Glomerular endothelial cell (primary cell): ENCODE measurements at places on chromosomes 5 and 9. TPM values are rescaled to one million over a fixed set of nuclear protein-coding genes. Genes with fewer than 3 reads are reported as not detected.
A peak's percentile ranks its signal among the peaks of the same experiment; 100 is the strongest.

DNA sequence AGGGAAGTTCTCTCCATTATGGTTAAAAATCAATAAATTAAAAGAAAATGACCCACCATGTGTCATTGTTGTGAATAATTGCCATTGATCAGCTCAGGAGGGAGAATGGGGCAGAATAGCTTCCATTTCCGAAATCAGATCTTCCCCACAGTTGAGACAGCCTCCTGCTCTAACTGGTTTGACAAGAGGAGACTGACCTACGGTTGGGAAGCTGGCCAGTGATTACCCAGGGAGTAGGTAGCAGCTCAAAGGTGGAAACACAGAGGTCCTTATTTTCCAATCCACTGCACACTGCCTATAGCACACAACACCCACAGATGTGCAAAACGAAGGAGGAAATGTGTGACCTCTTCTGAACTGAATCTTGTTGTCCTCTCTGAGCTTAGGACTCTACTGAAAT, 69.0 kb upstream of the DAPK1 start:
- no peak for DNase-seq

GRCh38 chr5:118022062-118022461, 966.3 kb downstream of the DTWD2 start:
- DNase-seq = no peak

DNA sequence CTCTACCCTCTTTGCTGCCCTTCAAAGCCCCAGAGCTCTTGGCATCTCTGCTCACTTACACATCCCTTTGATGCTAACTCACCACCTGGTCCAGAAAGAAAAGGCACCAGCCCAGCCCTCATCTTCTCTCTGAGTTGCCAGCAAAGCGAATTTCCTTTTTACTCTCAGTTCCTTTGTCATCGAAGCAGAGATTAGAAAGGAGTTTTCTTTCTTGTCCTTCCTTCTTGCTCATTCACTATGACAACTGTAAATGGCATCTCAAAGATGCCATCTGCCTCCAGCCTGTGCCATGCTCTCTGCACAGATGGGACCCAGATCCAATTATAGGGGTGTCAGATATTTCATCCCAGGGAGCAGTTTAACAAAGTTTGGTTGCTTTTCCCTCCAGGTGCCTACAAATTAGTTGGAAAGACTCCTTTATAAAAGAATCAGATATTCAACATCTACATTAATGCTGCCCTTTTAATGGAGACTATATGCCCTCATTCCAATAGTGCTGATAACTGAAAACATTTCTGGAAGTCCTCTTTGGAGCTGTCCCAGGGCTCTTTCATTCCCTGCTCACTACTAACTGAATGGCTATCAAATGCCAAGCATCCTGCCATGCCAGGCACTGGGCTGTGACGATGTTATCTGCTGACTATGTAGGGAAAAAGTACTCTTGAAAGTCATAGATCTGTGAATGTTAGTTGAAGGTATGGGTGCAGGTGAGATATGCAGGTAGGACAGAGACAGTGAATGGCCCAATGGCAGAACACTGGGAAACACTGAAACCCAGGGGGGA, 58.9 kb downstream of the SUSD1 start:
- DNase-seq = no peak

GRCh38 chr5:95424526-95424925, 33.4 kb downstream of the FAM81B start:
- no peak for DNase-seq

GRCh38 chr9:83154087-83154736, 91.3 kb upstream of the RASEF start:
- no peak for DNase-seq

DNA sequence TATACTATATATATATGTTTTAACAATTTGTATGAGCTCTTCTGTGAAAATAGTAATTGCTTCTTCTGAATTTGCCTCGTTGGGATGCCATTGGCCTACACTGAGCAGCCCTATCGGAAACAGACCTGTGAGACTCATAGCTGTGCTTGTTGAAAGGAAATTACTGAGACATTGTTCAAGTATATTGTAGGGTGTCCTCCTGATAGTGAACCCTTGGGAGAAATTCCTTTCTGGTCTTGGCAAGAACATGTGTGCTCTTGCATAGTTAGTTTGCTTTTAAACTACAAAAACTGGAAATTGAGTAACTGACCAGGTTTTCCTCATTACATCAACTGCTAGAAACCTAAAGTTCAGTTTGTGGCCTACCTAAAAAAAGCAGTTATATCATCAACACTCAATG, 160.9 kb downstream of the LURAP1L start:
- DNase-seq = peak; percentile 88

DNA sequence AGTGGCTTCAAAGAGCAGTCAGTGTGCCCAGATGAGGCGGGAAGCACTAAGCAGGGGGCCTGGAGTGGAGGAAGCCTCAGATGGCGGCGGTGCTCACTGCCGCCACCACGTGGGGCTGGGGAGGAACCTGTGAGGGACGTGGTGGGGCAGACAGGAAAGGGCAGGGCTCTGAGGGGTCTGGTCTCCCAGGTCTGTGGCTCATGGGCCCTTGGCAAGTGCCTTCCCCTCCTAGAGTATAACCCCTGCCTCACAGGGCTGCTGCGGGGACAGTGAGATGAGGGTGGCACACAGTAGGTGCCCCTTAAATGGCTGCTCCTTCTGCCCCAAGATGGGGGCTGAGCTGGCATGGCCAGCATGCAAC, 26.6 kb downstream of the NR5A1 start:
- DNase-seq = no peak

DNA sequence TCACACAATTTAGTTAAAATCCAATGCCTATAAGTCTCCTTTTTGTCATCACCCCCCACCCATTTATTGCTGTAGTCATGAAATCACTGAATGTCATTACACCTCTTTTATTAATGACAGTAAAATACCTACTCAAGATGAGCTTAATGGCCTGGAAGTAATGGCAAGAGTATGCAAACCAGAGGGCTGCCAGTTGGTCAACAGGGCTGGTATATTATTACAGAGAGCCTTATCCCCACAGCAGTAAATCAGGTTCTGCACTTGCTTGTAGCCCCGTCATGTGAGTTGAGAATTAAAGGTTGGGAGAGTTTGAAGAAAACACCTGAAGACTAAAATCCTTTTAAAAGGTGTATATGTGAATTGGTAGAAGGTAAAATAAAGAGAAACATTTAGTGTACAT, 372.4 kb downstream of the MAT2B start:
- DNase-seq = no peak

GRCh38 chr5:95839658-95840057, 17.1 kb upstream of the GLRX start:
- no peak for DNase-seq

DNA sequence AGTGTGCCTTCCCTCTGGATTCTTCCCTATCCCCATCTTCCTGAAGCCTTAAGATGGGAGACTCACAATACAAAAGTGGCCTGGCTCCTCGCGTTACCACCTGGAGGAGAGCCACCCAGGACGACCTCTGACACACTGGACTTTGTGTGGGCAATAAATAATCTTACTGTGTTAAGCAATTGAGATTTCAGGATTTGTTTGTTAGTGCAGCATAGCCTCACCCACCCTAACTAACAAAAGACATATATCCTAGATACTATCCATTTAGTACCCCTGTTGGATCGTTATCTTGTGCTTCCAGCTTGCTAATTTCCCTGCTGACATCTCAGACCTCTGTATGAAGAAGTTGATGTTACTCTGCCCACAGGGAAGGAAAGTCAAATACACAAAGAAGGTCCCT, 7.9 kb downstream of the GABBR2 start:
- DNase-seq = no peak

DNA sequence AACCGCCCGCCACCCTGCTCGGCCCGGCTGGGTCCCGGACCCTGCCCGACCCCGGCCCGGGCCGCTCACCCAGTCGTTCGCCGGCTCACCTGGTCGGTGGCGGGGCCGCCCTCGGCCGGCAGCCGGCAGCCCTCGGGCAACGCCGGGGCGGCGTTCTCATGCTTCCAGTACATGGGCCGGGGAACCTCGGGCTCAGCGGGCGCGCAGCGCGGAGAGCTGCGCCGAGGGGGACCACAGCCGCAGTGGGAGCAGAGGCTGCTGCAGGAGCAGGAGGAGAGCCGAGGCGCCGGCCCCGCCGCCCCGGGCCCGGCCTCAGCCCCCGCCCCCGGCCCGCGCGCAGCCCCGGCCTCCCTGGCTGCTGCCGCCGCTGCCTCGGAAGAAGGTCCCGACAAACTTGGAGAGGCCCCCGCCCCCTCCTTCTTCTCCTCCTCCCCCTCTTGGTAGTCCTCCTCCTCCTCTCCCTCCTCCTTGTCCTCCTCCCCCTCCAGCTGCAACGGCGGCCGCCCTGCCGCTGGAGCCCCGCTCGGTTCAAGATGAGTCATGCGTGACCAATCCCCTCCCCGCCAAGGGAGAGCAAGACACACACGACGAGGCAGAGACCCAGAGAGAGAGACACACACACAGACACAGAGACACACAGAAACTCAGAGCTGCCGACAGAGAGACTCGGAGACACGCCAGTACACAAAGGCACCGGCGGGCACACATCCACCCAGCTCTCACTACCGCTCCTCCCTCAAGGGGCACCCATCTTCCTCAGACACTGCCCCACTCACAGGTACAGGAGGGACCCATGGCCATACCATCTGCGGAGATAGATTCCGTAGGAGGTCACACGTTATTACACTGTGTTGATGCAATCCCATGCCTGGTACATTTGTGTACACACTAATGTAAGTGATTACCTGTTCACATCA, at the start of gene LHX6:
Gene LHX6 (minus strand): TSS at position 390 of the 917 bp plus-strand sequence. CDS start 217 bp downstream, at position 173.
- DNase-seq = no peak

DNA sequence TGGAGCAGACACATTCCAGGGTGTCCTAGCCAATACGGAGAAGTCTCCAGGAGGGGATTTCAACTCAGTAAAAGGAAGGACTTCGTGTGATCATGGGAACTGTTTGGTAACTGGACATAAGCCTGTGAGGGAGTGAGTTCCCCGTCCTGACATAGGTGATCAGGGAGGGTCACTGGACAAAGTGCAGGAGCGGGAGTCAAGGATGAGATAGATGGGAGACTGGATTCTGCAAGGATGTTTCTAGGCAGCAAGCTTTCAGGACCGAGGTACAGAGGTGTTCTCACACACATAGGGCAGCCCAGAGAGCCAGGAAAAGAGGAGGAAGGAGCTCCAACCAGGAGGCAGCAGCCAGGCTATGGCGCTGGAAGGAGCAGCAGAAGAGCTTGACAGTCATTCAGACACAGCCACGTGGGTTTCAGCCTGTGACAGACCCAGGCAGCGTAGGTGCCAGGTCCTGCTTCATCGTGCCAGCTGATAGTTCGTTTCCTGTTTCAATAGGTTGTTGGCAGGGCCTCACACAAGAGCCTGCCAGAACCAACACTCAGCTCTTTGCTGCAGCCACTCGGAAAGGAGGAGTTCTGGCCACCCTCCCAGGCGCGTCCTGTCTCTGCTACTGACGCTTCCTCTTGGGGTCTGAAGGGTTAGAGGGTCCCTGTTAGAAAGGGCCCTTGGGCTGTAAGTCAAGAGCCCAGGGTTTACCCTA, 84.1 kb downstream of the AMBP start:
- DNase-seq = peak; percentile 54

The SLC34A3 gene
- not detected in 2 replicates for total RNA-seq

The CCL19 gene
- total RNA-seq = not detected in 2 replicates

The MEIKIN gene
- total RNA-seq = not detected in 2 replicates

The KIAA1958 gene
- 1.3 and 2.6 TPM in 2 replicates for total RNA-seq
